Activated naive CD4-positive, alpha-beta T cell (primary cell): ENCODE measurements at places on chromosomes 16 and 17.

DNA sequence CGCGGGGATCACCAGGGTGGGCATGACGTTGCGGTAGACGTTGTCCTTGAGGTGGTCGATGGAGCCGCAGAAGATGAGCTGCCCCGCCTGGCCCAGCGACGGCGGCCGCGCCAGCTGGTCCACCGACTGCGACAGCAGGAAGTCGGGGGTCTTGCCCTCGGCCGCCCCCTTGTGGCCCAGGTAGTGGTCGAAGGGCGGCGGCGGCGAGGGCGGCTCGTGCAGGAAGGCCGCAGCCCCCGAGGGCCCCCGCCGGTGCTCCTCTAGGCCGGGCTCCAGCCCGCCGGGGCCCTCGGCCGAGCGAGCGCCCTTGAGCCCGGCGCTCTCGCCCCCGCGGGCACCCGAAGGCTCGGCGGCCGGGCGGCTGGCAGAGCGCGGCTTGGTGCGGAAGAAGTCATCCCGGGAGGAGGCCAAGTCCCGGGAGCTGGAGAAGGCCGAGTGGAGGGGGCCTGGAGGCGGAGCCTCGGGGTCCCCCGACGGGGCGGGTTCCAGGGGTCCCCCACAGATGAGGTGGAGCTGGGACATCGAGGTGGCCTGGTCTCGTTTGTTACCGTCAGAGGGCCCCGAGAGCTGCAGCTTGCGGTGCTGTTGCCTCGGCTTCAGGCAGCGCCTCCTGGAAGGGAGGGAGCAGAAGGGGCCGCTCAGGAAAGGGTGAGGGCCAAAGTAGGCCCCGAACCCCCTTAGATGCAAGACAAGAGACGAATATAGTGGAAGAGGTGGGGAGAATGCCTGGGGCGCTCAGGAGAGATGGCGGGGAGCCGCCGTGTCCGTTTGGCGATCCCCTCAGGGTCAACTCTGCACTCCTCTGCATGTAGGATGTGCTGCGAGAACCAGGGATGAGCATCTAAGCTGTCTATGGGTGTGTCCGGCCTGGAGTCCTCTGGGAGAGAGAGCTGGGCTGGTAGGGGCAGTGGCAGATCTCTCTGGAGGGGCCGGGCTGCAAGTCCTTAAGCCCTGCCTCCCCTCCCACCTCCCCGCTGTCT, 8.8 kb downstream of the FAM171A2 start:
- peak; percentile 42 for DNase-seq

DNA sequence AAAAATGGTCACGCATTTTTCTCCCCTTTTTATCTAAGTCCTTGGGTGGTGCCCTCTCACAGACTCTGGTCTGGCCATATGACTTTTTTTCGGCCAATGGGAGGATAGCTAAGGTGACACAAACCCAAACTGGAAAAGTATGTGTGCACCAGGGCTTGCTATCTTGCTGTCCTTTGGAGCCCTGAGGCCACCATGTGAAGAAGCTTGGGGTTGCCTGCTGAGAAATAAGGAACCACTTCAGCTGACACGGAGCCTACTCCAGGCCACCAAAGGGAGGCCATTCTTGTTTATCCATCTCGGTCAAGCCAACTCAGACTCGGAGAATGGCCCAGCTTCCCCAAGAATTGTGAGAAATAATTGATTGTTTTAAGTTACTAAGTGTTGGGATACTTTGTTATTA, 111.4 kb upstream of the ZFHX3 start:
- DNase-seq, result no peak

GRCh38 chr16:84868328-84868727, 48.5 kb downstream of the CRISPLD2 start:
- no peak for DNase-seq

- no peak for DNase-seq
Observed at GRCh38 chr16:68668266-68668665, 23.2 kb downstream of the CDH3 start.

- DNase-seq, result no peak
Observed at GRCh38 chr16:50354629-50355456, 13.9 kb downstream of the BRD7 start.

GRCh38 chr16:27974896-27975540, 88.5 kb downstream of the GSG1L start:
- DNase-seq, result no peak

- DNase-seq, result no peak
Observed at GRCh38 chr17:82804442-82805191, 35.2 kb downstream of the ZNF750 start.

- DNase-seq, result no peak
Observed at GRCh38 chr16:86926181-86927094, 348.1 kb downstream of the FOXL1 start.

- no peak for DNase-seq
Observed at GRCh38 chr16:62190426-62190825, 154.2 kb upstream of the CDH8 start.
